ENCODE measurements at places on chromosomes 5 and 9. TPM values are rescaled to one million over a fixed set of nuclear protein-coding genes. Genes with fewer than 3 reads are reported as not detected.

DNA sequence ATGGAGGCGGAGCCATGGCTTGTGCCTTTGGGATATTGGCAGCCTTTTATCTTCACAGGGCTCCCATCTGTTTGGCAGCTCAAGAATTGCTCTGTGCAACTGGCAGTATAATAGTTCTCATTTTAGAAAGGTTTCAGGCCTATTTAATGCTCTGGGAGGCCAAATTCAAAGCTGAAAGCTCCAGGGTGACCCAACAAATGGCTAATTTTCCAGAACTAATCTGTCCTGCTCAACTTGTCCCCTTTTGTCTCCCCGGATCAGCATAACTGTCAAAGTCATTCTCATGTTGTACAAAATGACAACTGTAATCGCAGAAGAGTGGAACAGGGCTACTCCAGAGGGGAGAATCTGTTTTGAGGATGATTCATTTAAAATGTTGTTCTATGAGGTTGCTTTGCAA is 52.6 kb upstream of the CXCL14 start:
- DNase-seq = no peak

- DNase-seq = no peak
These were observed 652.2 kb upstream of the RGMB start for GRCh38 chr5:98121036-98121936.

DNA sequence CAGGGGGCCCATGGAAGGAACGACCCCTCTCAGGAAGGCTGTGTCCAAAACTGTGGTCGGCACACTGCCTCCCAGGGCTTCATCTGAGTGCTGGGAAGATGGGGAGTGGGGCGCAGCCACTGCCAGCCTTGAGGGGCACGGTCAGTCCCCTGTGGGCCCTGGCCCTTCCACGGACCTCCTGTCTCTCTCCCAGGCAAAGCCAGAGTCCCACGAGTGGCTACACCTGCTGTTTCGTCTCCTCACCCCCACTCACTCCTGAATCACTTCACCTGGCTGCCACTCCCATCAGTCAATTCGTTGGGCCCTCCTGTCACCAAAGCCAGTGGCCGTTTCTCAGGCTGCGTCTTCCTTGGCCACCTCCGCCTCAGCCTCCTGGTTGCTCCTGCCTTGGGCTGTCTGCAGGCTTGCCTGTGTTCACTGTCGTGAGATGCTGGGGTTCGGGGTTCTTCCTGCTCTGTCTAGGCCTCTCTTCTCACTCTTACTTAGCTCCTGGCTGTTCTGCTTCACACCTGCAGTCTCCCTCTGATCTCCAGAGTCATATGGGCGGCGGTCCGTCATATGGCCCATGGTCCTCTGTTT is 58.8 kb upstream of the RNF130 start:
- DNase-seq = no peak

DNA sequence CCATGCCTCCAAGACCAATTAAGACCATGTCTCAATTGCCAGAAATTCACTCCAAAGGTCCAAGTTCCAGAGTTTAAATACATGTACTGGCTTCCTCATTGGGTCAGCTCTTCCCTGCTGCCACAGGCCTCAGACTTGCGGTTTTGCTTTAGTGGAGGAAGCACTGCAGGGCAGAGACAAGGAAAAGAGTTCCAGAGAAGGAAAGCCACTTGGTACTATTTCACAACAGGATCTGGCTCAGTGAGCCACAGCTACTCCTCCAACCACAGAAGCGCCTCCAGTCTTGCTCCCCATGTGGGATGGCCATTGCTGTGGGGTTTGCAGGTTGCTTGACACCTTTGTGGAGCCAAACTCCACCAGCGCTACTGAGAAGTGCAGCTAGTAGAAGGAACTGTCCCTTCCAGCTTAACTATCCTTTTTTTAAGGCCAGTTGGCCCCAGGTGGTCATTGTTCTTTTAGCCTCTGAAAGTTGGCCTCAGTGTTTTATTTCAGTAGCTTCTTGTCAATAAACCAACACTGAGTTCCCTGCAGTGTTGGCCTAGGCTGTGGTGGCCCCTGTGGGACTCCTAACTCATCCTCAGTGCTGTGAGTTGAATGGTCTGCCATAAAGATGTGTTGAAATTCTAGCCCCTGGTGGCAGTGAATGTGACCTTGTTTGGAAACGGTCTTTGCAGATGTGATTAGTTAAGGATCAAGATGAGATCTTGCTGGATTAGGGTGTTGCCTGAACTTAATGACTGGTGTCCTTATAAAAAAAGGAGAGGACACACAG is 93.7 kb upstream of the DAP start:
- no peak for DNase-seq

DNA sequence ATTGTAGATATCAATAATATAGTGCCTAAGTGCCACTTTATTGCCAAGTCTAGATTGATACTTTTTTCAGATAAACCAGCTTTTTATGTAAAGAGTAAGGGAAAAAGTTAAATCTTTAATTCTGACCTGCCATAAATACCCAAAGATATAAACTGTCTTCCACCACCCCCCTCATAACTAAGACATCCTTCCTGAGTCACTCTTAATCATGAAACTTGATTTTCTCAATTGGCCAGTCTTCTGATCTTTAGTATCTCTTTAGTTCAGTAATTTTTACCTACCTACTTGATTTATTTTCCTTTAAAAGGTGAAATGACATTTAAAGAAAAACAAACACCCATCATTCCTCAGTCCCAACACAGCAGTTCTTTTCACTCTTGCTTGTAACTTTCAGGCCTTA is 21.8 kb downstream of the C5orf22 start:
- no peak for DNase-seq

DNA sequence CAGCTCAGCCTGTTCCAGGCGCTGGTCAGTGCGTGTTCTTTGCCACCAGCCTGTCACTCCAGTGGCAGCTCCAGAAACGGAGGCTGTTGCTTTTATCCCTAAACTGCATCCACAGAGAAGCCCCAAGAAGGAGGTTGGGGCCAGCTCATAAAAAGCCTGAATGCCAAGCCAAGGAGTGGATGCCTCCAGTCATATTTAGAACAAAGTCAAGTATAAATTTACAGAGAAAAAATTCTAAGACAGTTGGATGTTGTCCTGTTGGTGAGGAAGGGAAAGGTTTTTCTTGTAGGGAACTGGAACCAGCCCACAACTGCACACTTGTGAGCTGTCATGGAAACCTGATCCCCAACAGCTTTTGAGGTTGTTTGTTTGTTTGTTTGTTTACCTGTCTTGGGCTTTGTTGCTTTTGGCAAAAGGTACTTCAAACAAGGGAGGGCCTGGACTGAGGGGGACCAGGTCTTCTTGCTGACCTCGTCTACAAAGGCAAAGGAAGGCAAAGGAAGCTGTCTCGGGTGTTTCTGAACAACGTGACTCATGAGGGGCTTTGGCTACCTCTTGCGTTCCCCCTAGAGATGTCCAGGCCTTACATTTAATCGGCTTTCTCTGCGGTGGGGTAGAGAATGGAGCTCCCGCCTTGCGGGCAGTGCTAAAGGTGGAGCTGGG is 36.7 kb downstream of the OLFML2A start:
- no peak for DNase-seq

- no peak for DNase-seq
These were observed 13.3 kb downstream of the CNOT8 start for GRCh38 chr5:154871734-154872133.

DNA sequence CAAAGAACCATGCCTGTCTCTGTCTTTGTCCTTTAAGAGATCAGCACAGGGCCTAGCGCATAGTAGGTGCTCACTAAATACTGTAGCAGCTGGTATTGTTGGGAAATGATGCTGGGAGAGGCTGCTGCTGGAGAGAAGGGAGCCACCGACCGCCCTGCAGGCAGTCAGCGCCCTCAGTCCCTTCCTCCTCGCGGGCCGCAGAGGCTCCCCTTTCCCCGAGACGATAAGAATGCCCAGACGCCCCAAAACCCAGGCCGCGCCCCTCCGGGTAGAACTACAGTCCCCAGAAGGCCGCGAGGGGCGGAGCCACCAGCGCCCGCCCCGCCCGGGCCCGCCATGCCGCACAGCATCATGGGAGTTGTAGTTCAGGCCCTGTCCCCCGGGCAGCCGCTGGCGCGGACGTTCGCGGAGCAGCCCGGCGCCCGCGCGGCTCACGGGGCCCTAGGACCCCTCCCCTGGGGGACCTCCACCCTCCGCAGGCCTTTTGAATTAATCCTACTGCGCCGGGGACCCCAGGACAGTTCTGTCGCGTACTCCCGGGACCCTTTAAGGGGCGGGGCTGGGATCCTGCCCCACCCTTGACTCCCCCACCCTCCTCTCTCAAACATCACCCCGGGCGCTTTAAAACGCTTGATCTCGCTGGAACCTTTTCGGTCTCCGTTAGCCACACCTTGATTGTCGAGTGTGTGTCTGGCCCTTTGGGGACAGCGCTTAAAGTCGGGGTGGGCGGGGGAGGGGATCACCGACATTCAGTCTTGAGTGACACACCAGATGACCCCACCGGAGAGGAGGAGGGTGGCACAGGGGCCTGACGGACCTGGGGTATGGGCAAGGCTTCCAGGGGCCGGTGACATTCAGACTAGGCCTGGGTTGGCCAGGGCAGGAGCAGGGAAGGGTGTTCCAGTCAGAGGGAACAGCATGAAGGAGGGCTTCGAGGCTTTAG is 24.8 kb upstream of the IER5L start:
- no peak for DNase-seq

GRCh38 chr5:173794901-173795416 is 93.2 kb upstream of the CPEB4 start:
- DNase-seq = no peak

DNA sequence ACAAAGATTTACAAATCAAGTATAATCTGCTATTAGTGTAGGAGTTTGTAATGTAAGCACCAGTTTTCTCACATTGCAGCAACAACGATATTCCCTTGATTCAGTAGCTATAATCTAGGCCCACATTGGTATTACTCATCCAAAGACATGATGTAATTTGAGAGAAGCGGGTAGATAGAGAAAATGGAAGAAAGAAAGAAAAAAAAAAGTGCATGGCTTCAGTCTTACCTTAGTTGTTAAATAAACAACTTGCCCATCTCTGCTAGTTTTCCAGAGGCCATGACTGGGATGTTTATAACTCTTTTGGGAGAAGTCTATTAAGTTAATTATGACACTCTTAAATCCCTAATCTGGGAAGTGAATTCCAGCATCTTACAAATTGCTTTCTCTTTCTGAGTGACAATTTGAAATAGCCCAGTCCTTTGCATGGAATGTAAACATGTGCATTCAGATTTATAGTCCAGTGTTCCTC is 2.8 kb downstream of the MELK start:
- DNase-seq = no peak

DNA sequence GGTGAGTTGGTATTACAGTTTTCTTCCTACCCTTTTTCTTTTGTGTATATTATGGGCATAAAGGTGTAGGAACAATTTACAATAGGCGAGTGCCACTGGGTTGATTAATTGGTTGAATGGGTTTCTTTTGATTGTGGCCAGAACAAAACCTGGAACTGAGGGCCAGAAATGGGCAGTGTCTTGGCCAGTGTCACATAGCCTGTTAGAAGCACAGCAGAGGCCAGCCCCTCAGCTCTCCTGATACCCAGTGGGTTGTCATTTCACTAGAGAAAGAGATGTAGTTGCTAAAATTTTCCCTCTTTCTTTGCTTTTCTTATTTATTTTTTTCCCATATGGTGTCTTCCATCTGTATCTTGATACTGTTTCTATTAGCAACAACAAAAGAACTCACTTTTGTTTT is 38.8 kb upstream of the SEMA6A start:
- no peak for DNase-seq

DNA sequence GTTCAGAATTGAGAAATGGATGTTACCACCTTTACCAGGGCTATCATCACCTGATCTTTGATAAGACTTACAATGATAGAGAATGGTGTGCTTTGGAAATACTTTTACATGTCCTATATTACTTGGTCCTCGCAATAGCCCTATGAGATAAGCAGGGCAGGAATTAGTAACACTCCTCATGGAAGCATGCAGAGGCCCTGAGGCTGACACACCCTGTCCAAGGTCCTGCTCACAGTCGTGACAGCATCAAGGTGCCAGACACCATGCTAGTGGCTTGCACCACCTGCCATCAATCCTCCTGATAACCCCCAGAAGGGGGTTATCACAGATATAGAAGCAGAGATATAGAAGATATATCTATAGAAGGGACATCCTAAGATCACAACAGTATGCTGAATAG is 216.8 kb upstream of the TBC1D2 start:
- no peak for DNase-seq

DNA sequence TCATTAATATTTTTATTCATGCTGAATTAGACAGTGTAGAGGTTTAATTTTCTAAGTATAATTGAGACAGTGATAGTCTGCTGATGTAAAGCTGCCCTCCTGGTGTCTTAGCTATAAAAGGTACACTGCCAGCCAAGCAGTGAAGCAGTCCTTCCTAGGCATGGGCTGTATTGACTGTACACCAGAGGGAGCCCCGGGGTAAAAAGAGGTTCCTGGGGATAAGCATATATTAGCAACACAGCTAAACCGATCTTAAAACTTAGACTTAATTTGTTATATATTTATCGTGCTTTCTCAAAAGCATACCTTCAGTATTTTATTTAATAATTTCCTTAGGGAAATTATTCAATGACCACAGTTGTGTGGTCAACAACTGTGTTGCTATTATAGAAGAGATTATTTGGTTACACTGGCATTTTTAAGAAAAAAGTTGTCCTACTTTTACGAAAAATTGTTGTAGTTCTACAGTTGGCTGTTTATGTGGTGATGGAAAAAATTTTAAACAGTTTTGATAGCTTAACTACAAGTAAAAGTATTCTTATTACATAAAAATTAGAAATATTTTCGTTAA is 68.8 kb downstream of the ELL2 start:
- no peak for DNase-seq

DNA sequence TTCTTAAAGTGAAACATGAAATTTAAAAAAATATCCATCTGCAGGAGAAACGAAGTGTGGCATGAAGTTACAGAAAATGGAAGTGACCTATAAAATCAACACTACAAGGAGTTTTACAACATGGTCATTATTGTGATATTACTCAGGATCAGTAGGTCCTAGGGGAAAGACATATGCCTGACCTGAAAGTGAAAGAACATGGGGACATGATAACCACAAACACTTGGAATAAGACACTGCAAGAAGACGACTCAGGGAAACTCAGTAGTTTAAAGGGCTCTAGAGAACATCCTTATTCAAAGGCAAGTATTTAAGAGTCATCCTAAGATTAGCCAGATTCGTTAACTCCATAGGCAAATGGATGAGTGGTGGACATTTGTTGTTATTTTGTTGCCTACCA is 19.9 kb upstream of the LPAR1 start:
- DNase-seq = no peak

GRCh38 chr9:29968831-29969230 is 2395.6 kb upstream of the C9orf72 start:
- no peak for DNase-seq

IPO11 gene
- polyA plus RNA-seq = 48.9 TPM

MYMK gene
- not detected for polyA plus RNA-seq

HMGCR gene
- polyA plus RNA-seq = 58.0 TPM

SLCO6A1 gene
- polyA plus RNA-seq = not detected

ALDH1A1 gene
- polyA plus RNA-seq = not detected

CFAP90 gene
- polyA plus RNA-seq = not detected

C9orf153 gene
- 0.43 TPM for polyA plus RNA-seq

C5orf46 gene
- polyA plus RNA-seq = not detected

LRRC14B gene
- polyA plus RNA-seq = 0.13 TPM

SLC27A4 gene
- 12.1 TPM for polyA plus RNA-seq

C1QTNF2 gene
- not detected for polyA plus RNA-seq

SLC31A2 gene
- 0.59 TPM for polyA plus RNA-seq

NTNG2 gene
- polyA plus RNA-seq = not detected

All from GM12878 (cell line).